ENCODE measurements at places on chromosomes 11 and 22.

DNA sequence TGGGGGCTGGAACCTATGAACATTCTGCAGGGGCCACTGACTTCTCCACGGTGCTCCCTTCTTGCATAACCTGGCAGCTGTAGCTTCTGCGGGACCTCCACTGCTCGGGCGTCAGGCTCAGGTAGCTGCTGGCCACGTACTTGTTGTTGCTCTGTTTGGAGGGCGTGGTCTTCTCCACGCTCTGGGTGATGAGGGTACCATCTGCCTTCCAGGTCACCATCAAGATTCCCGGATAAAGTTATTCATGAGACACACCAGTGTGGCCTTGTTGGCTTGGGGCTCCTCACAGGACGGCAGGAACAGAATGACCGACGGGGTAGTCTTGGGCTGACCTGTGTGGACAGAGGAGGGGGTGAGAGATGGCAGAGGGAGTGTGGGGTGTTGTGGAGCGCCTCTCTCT lies 6.5 kb upstream of the DRICH1 start:
- DNase-seq, result no peak

DNA sequence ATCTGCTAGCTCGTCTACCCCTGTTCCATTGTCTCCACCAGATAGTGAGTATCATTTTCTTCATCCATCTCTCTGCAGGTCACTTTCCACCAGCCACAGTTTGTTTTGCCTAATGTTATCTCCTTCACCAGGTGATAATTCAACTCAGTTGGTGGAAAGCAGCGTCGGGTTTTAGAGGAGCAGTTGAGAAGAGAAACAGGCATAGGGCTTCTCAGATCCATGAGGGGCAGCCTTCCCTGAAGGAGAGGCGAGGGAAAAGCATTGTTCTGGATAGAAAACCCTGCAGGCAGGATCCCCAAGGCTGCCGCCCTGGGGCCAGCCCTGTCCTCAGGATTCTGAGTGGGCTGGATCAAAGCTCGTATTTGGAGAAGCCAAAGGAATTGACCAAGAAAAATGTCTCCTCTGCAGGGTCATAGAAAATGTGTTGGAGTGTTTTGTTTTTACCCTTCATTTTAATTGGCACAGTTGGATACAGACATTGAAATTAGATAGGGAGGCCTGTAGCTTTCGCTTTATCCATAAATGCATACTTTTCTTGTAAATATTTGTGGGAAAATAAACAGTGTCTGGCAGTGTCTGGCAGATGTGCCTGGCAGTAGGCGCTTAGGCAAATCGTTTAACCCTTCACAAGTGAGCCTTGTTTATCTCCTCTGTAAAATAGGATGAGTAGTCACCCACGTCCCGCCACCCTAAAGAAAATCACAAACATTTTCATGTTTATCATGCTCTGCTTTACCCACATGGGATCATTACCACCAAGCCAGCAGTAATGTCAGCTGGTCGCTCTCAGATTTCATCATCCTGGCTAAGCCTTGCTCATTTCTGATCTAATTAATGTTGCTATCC lies 73.4 kb upstream of the TTC12 start:
- no peak for DNase-seq

DNA sequence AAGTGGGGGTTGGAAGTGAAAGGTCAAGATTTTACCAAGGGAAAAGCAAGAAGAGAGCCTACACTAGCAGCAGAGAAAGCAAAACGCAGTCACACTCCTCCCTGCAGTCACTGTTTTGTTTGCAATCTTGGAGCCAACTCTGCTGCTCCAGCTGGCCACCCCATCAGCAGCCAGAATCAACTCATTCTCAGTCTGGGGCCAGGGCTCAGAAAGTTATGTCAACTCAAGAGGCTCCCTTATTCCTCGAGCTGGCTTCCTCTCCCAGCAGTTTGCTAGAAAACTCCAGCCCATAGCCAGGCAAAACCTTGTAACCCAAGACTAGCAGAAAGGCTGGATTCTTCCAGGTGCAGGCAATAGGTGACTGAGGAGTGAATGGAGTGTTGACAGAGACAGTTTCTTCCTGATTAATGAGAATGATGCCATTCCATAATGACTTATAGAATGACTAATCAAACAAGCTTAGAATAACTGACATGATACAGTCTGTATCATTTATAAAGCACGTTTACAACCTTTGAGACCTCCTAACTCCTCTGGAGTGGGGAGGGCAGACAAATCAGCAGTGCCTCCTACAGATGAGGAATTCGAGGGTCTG lies 53.4 kb downstream of the P4HA3 start:
- DNase-seq, result no peak

- DNase-seq, result no peak
Observed at GRCh38 chr11:1121813-1122663, 35.7 kb upstream of the MUC5AC start.

- no peak for DNase-seq
Observed at GRCh38 chr11:122360875-122361274, 244.9 kb upstream of the BLID start.

DNA sequence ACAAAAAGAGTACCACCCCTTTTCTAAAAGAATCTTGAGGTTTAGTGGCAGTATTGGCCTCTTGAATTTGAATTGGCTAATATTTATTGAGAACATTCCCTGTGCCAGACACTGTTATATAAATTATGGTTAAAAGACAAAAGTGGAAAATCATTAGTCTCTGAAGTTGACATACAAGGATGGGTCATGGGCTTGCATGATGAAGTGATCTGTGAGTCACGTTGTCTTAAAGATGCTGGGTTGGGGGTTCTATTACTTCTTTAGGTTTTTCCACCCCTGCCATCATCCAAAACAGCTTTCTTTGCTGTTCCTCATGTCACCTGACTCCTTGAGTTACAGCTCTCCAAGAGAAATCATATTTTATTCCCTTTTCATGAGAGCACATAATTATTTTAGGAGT lies 85.0 kb downstream of the CD44 start:
- no peak for DNase-seq

- no peak for DNase-seq
Observed at GRCh38 chr11:73452726-73453125, 76.5 kb downstream of the RELT start.

DNA sequence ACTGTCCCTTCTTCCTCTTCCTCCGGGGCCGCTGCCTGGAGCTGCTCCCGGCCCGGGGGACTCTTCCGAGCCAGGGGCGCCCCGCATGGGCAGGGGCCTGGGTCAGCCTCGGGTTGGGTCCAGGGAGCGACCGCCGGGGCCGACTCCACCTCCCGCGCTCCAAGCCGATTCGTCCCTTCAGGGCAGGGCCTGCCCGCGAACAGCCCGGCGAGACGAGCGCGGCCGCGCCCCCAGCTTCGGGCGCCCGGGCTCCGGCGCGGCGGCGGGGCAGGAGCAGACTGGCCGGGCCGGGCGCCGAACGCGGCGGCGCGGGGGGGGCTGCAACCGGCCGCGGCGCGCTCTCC lies at the start of gene LARGE1:
Gene LARGE1, minus strand, starts transcription at position 280 of the 344 bp plus-strand sequence.
- DNase-seq, result peak; percentile 53

GRCh38 chr11:127843483-127844396 lies 743.6 kb downstream of the ETS1 start:
- DNase-seq, result peak; percentile 77

- no peak for DNase-seq
Observed at GRCh38 chr22:17957204-17957603, 67.2 kb downstream of the MICAL3 start.

GRCh38 chr11:46248289-46249102 lies 29.0 kb upstream of the CREB3L1 start:
- DNase-seq, result no peak

DNA sequence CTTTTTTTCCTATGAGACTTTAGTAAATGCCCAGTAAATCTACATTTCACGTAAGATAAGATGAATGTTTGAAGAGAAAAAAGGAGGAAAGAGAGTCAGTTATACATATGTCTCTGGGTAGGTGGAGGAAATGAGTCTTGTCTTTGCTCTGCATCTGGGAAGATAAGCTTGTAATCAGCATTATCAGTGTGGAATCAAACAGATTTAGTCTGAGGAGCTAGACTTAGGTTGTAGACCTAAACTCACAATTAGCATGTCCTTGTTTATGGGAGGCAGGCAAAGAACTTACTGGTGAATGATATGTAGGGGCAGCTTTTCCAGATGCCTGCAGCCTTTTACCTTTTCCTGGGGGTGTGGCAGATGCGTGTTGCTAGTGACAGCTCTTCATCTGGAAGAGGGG lies 962.3 kb downstream of the TBC1D22A start:
- no peak for DNase-seq

DNA sequence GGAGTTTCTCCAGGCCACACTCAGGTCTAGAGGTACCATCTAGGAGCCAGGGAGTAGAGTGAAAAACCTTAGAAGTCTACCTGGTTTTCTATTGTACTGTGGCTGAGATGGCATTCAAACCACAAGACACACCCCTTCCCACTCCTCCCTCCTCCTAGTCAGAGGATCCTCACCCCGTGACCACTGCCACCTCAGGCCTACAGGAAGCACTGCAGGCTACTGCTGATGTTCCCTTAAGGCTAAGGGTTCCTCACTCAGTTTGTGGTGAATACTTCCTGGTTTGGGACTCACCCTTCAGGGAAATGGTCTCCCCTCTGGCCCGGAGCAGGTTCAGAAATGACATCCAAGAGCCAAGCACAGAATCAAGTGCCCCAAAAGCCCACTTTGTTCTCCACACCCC lies 1293.9 kb downstream of the JRKL start:
- no peak for DNase-seq

- no peak for DNase-seq
Observed at GRCh38 chr11:123525097-123525496, 95.0 kb downstream of the GRAMD1B start.

- no peak for DNase-seq
Observed at GRCh38 chr11:107998761-107999160, 9.9 kb upstream of the CUL5 start.

DNA sequence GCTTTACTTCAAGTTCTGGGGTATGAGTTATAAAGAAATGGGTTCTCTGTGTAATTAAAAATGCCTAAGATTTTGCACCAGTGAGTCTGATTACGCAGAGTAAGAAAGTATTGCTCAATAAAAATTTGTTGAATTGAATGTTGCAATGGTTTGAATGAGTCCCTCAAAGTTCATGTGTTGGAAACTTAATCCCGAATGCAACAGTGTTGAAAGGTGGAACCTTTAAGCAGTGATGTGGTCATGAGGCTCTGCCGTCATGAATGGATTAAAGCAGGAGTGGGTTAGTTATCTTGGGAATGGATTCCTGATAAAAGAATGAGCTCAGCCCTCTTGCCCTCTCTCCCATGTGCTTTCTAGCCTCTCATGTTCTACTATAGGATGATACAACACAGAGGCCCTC lies 52.6 kb upstream of the SESN3 start:
- DNase-seq, result no peak

GRCh38 chr11:118618115-118618990 lies 10.9 kb downstream of the PHLDB1 start:
- no peak for DNase-seq

- no peak for DNase-seq
Observed at GRCh38 chr22:46500201-46500600, 37.2 kb downstream of the CELSR1 start.

GRCh38 chr22:40703736-40704135 lies 24.5 kb downstream of the MCHR1 start:
- no peak for DNase-seq

GRCh38 chr11:124865181-124865901 lies at the start of gene ROBO3:
Gene ROBO3 (plus strand): TSS chr11:124865432. CDS start chr11:124865578, 146 bp downstream.
- no peak for DNase-seq
